Erythroblast (primary cell): ENCODE measurements at places on chromosomes 1 and 21.

DNA sequence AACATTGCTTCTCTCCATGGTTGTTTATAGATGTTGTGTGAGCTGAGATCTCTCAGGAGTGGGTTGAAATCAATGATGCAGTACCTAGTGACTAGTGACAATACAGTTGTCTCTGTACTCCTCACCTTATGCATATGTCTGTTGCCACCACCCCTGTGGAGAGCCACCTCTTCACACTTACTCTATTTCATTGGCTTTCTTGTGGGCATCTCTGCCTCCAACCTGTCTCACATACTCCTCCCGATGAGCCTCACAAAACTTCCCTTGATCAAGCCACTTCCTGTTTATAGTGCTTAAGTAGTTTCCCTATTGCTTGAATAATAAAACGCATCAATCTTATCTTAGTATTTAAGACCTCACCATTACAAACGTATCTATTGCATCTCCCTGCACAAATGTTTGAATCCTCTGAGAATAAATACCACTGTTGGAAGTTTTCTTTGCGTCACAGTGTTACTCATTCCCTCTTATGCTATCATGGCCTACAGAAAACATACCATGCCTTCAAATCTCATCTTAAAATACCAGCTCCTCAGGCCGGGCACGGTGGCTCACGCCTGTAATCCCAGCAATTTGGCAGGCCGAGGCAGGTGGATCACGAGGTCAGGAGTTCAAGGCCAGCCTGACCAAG lies 54.7 kb upstream of the GREM2 start:
- no peak for DNase-seq

DNA sequence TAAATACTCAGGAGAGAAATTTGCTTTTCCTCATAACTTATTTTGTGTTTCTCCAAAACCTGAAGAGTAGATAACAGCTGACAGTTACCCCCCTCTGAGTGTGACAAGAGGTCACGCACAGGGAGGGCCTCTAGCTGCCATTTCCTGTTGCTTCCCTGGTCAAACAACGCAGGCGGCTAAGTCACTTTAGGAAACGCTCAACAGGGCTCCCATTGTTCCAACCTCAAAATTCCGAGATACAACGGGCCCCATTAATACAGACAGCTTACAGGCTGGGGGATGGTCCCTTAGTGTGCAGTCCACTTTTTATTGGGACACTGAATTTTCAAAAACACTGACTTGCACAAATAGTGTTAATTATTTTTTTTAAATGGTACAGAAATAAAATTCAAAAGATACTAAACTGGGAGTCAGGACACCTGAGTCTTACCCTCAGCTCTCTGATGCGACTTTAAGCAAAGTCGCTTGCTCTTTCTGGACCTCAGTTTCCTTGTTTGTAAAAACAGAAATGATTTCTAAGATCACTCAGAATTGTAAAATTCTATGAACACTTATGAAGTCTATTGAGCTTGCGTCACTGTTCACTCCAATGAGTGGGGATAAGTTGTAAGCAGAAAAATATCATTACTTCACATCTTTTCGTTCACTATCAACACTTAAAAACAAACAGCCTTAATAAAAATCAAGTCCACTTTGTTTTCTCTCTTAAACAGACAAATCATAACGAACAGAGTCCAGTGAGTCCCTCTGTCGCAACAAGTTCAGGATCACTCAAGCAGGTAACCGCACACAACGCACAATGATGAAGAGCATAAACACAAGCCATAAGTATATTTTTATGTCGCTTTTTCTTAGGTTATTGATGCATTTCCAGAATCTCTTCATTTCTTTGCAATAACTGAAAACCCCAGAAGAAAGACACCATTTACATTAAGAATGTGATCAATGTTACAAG lies 13.5 kb downstream of the LZIC start:
- peak; percentile 6 for DNase-seq

DNA sequence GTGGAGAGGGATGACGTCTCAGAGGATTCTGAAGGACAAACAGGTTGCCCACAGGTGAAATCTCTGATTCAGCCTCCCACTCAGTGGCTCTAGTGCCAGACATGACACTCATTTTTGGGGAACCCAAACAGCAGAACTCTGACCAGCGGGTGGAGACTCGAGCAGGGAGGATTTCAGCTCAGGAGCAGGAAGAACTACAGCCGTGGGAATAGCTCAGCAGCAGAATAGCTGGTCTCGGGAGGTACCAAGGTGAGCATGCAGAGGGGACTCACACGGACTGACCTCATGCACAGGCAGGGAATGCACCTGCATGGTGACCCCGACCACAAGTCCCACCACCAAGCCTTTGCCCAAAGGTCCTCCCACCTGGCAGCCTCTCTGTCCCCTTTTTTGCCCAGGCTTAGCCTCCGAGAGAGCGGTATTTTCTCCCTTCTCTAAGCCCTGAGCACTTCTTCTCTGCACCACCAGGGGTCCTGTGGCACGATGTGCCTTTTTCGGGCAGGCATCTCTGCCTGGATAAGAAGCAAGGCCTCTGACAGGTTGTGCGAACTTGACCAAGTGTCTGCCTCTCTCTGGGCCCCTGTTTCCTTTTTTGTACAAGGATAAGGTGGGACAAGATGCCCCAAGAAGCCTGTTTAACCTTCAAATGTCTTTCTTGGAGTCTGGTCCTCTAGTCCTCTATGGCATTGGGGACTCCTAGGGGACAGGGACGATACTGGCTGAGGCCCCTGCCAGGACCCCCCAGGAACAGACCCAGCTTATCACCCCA lies 8.8 kb upstream of the FGR start:
- DNase-seq = no peak

DNA sequence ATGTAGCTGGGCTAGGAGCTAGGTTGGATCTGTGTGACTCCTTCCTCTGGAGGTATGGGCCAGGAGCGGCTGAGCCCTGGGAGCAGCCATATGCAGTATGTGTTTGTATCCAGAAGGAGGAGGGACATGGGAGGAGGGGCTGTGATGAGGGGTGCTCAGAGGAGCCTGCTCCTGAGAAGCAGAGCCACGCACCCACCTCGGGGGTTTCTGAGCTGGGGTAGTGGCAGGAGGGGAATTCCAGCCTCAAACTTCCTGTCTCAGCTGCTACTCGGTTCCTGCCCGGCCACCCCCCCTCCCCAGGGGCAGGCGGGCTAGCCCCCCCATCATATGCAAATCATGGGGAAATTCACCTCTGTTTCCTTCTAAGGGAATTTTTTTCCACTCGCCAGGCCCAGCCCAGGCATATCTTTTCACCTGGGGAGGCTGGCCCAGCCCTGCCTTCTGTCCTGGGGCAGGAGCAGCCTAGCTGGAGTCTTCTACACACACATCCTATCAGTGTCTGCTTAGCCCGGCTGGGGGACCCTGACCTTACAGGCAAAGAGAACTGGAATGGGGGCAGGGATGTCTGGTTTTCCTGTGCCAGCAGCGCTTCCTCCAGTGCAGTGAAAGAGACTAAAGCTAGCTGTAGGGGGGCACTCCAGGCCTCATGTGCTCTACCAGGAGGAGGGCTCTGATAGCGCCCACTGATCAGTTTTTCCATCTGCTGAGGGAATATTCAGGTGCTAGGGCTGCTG lies 3.0 kb downstream of the ZC3H12A start:
- peak; percentile 47 for DNase-seq

- DNase-seq = no peak
These were observed 231.3 kb downstream of the TOMM20 start for GRCh38 chr1:234897390-234897749.

DNA sequence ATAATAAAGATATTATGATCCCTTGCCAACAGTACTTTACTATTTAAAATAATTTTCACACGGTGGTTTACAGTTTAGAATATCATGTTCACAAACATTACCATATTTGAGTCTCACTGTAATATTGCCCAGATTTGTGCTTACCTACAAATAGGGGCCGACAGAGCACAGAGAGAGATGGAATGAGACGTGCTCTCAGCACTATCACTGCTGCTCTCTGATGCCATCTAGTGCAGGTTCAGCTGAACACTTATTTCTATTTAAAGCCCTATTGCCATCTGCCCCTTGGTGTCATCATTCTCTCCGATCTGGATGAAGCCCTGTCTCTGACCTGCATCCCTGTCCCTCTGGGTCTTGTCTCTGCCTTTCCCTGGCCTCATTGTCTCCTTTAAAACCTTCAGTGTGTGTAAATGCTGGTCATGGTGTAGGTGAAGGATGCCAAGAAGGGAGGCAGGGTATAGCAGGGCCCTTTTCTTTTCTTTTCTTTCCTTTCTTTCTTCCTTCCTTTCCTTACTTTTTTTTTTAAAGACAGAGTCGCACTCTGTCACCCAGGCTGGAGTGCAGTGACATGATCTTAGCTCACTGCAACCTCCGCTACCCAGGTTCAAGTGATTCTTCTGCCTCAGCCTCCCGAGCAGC lies 6.9 kb upstream of the GPATCH4 start:
- peak; percentile 68 for DNase-seq

GRCh38 chr1:36149973-36150295 lies 648 bp upstream of the TRAPPC3 start:
- peak; percentile 65 for DNase-seq

- no peak for DNase-seq
These were observed 85.2 kb downstream of the GPR88 start for GRCh38 chr1:100622966-100623762.

- DNase-seq = no peak
These were observed 5.2 kb upstream of the KAZN start for GRCh38 chr1:14593302-14593701.
